ENCODE measurements at places on chromosomes 7 and 10.

- no peak for DNase-seq
Observed at GRCh38 chr7:77205706-77206105, 6.1 kb upstream of the FGL2 start.

- DNase-seq: no peak
Observed at GRCh38 chr7:47236480-47237129, 345.3 kb downstream of the TNS3 start.

- peak; percentile 82 for DNase-seq
Observed at GRCh38 chr10:30813872-30814481, 184.4 kb upstream of the LYZL2 start.

- DNase-seq: no peak
Observed at GRCh38 chr7:155925682-155926081, 113.4 kb upstream of the SHH start.

DNA sequence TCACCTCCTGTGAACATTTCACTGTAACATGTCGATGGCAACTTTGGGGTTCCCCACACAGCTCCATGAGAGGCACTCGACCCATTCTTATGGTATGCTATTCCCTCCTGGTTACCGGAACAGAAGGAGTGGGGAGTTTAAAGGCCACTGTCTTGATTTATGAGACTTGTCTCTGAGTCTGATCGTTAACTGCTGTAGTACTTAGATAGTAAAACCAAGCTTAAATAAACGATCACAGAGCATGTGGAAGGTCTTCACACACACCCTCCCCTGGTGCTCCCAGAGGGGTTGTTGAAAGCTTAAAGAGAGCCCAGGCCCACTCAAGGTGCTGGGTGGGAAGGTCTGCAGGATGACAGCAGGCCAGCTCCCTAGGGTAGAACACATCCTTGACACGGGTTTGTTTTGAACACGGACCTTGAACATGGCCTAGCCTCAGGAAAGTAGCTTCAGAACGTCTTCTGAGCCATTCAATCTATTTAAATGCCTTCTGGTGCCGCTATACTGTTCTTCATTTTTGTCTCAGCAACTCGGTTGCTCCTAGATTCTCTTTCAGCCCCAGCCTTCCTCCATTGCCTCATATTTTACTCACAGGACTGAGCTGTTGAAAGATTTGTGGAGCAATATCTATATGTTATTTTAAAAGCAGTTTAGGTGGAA, 335.3 kb downstream of the FGFR2 start:
- no peak for DNase-seq

DNA sequence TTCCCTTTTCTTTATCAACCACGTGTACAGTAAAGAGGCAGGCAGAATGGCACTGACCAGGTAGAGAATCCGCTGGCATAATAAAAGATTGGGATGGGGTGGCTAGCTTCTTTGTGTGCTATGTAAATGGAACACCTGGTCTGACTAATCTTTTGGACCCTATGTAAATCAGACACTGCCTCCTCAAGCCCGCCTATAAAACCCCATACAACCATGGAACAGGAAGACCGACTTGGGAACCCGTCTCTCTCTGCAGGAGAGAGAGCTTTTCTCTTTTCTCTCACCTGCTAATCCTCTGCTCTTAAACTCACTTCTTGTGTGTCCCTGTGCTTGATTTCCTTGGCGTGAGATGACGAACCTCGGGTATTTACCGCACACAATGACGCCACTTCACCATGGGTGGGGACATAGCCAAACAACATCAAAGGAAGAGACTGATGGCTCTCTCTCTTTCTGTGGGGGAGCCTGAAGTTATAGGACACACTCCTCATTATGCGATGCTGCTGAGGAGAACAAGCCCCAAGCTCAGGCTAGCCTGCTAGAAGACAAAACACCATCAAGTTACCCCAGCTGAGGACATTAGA, 94.2 kb downstream of the ARL5B start:
- DNase-seq: no peak

DNA sequence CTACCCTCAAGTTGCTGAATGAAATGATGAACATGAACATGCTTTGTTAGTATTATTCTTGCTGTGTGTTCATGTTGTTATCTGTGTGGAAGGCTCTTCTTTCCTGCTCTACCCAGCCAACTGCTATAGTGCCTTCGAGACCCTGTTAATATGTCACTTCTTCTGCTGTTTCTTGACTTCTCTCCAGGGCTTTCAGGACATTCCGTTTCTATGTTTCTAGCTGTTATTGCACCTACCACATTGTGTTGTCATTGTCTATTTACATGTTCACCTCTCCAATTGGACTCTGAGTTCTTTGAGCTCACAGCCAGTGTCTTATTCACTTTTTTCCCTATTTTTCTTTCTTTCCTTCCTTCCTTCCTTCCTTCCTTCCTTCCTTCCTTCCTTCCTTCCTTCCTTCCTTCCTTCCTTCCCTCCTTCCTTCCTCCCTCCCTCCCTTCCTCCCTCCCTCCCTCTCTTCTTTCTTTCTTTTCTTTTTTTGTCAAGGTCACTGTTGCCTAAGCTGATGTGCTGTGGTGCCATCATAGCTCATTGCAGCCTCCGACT, 40.4 kb downstream of the BAMBI start:
- no peak for DNase-seq

GRCh38 chr7:88254721-88255424, 35.0 kb upstream of the SRI start:
- DNase-seq: peak; percentile 85

GRCh38 chr10:122077311-122077875, 88.4 kb downstream of the TACC2 start:
- no peak for DNase-seq

DNA sequence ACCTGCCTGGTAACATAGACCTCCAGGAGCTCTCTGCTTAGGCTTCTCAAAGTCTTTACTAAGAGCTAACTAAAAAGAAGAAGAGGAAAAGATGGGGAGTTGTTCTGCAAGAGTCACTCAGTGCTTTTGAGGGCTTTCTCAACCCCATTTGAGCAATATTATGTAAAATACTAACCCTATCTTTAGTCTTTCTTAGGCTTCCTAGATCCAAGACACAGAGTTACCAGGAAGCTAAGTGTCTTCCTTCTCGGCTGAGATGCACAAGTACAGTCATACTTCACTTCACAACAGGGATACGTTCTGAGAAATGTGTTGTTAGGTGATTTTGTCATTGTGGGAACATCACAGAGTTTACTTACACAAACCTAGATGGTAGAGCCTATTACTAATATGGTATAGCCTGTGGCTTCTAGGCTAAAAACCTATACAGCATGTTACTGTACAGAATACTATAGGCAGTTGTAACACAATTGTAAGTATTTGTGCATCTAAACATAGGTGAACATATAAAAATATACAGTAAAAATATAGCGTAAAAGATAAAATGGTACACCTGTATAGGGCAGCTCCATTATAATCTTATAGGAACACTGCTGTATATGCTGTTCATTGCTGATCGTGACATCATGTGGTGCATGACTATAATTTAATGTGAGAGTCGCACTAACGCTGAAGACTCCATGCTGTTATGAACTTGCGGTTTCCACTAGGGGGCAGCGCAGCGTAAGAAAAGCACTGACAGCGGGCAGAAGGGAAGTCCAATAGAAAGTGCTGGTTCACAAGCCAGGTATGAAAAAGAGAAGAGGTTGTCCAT, 16.3 kb downstream of the ANKRD22 start:
- peak; percentile 75 for DNase-seq

DNA sequence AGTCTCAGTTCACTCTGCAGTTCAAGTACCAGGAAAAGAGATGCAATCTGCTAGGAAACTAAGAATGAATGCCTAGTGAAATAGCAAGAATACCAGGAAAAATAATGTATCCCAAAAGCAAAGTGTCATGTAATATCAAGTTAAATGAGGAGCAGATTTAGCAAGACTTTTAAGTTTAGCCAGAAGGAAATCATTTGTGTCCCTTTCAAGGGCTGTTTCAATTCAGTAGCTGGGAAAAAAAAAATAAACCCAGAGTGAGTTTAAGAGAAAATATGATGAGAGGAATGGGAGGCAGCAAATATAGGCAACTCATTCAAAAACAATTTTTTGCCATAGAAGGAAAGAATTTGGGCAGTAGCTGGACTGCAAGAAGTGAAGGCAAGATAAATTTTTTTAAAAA, 135.8 kb downstream of the DGKB start:
- no peak for DNase-seq

DNA sequence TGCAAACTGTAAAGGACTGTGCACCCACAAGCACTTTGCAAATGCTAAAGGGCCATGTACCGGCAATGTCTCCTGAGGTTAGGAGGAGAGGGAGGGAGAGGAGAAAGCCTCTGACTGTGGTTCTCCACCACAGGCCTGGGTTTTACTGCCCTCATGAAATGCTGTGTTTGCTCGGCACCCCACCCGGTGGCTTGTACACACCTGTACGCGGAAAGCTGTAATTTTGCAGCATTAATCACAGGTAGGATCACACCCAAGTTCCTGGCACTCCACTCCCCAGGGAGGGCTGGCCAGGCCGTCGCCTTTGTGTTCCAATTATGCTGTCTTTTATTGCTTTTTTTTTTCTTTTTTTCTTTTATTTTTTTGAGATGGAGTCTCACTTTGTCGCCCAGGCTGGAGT, 78.5 kb upstream of the MYL10 start:
- no peak for DNase-seq

GRCh38 chr10:73734028-73734720, 10.0 kb upstream of the SEC24C start:
- DNase-seq: no peak

DNA sequence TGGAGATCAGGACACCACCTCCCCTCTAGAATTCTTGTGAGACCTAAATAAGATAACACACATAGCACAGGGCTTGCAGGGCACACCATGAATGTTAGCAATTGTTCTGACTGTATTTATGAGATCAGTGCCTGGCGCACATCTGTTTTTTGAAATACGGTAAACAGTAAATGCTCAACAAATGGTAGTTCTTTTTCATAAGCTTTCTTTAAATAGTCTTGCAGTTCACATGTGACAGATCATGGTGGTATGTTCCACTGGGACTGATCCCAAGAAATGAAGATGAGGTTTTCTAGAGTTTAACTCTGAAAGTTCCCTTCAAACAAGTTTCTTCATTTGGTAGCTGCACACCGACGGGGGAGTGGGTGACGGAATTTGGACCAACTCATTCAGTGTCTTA, 34.8 kb downstream of the CREB5 start:
- no peak for DNase-seq

DNA sequence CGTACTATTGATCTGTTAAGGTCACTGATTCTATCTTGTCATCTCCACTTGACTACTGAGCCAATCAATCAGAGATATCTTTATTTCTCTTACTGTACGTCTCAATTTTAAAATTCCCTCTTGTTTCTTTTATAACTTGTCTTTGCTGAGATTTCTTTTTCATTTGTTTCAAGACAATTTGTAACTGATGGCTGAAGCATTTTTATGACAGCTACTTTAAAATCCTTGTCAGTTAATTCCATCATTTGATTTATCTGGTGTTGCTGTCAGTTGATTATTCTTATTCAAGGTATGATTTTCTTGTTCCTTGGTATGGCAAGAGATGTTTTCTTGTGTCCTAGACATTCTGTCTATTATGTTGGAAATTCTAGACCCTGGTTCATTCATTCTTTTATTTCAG, 76.6 kb downstream of the TYW1B start:
- no peak for DNase-seq

GRCh38 chr10:132172091-132173066, 14.4 kb upstream of the DPYSL4 start:
- no peak for DNase-seq

DNA sequence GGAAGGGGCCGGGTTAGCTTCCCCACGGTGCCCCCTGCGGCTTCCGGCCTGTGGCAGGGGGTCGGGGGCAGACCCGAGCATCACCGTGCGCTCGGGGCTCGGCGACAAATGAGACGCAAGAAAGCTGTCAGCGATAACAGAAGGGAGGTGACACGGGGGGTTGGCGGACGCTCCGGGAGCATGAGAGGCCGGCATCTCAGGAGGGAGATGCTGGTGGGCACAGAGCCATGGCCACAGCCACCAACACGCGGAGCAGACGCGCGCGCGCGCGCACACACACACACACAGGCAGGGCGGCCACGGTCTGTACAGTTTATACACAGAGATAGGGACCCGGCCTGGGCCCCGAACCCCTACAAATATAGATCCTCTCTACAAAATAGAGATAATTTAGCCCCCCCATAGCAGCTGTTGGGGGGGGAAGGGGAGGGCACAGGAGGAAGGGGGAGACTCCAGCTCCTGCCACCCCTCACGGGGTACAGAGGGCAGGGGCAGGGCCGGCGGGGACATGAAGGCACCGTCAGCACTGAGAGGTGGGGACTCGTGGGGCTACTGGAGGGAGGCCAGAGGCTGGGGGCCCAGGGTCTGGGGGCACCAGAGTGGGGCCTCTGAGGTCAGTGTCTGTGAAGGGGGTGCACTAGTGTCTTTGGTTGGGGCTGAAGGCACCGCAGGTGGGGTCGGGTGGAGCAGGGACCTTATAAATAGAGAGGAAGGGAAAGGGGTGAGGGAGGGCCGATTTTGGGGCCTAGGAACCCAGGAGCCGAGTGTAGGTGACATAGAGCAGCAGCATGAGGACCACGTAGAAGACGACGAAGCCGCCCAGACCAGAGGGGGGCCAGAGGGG, 884 bp upstream of the SAP25 start:
- no peak for DNase-seq

GRCh38 chr7:30862995-30863705, 48.5 kb upstream of the AQP1 start:
- no peak for DNase-seq

- no peak for DNase-seq
Observed at GRCh38 chr7:112266595-112267270, 60.2 kb downstream of the ZNF277 start.

- DNase-seq: no peak
Observed at GRCh38 chr10:99119258-99119748, 116.3 kb downstream of the HPSE2 start.

- no peak for DNase-seq
Observed at GRCh38 chr10:88415533-88416130, 167.5 kb downstream of the RNLS start.

DNA sequence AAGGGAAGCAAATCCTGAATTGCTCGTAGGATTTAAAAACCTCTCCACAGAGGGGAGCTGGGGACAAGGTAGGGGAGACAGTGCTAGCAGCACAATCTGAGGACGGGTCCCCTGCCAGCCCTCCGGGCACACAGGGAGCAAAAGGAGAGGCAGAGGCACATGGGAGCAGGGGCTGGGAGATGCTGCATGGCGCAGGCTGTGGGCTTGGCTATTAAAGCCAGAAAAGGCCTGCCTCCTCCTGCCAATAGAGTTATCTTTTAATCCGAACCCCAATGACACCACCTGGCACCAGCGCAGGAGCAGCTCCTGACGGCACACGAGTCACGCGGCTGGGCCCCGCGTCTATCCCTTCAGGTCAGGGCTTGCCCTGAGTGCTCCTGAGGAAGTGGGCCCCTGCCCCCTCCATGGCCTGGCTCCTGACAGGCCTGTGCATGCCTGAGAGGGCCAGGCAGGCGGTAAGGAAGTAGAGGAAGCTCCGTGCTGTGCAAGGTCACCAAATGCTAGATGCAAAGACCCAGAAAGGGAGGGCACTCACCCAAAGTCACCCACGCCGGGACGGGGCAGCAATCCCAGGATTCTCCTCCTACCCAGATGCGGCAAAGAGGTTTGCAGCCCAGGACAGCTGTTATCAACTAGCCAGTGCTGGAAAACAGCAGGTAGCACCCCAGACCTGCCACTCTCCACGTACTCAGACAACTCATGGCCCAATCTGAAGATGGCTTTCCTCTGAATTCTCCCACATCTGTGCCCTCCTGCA, 28.1 kb downstream of the DLG5 start:
- DNase-seq: peak; percentile 44

GRCh38 chr7:37462138-37462537, 13.5 kb upstream of the ELMO1 start:
- no peak for DNase-seq

- no peak for DNase-seq
Observed at GRCh38 chr10:115871855-115872254, 401.2 kb downstream of the GFRA1 start.

- DNase-seq: no peak
Observed at GRCh38 chr7:46315891-46316290, 394.8 kb upstream of the IGFBP3 start.
